Urinary bladder (tissue), 4 donors: ENCODE measurements at places on chromosomes 1 and 21.

DNA sequence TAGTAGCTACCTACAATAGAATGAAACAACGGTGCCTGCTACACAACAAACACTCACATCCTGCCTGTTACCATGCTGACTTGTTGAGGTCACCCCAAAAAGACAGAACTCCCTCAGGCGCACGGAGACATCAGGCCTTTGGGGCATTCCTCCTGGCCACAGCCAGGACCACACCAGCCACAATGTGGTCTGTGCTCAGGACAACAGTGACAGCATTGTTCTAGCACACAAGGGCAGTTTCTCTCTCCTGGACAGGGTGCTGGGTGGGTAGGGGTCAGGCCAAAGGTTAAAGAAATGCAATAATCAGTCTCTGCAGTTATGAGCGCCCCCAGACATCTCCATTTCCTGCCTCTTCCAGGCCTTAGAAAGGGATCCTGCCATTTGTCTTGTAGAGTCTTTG lies 39.5 kb downstream of the CTNNBIP1 start:
- no peak for DNase-seq

DNA sequence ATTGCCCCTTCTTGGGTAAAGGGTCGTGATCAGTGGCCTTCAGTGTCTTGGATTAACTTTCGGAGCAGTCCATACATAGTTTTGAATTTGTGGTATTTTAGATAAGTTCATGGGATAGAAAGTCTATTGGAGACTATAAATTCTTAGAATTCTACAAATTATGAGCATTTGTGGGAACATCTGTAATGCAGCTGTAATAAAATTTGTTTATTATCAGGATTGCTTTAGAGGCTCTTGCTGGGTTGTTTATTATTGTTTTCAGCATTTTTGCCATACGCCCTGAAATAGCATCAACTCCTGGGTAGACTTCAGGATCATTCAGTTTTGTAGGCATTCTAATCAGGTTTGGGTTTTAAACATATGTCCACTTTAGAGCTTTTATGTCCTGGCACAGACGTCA lies 16.1 kb downstream of the LAMC1 start:
- no peak for DNase-seq

DNA sequence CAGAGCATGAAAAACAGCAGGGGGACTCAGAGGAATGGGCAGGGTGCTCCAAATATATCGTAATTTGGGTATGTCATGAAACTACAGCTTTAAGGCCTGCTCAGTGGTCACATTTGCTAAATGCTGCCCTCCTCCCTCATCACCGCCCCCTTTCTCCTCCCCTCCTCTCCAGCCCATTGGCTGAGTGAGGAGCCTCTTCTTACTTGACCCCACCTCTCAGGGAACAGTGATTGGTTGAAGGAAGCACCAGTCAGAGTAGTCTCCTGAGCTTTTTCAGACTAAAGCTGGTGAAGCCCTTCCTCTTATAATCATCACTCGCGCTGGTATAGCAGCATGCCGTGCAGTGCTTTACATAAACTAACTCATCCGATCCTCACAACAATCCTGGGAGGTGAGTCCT lies 10.0 kb upstream of the TTC39A start:
- DNase-seq: no peak

- no peak for DNase-seq
Measured at GRCh38 chr1:198492872-198493271, 47.6 kb downstream of the ATP6V1G3 start.

- DNase-seq: no peak
Measured at GRCh38 chr1:67789551-67789950, 43.7 kb downstream of the GNG12 start.

- no peak for DNase-seq
Measured at GRCh38 chr1:154990276-154990675, 3.1 kb upstream of the LENEP start.

- no peak for DNase-seq
Measured at GRCh38 chr1:223245411-223245810, 102.4 kb upstream of the TLR5 start.

DNA sequence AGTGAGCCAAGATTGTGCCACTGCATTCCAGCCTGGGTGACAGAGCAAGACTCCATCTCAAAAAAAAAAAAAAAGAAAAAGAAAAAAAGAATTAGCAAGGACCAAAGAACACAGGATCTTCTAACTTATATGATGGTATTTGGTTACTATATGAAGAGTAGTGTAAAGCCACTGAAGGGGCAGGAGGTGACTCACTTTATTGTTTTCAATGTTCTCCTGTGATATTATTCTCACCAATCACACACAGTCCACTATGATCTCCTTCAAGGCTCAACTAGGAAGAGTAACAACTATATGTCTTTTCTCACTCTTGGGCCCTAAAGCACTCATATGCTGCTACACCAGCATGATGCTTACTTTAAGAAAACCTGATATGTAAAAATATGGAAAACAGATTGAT lies 26.7 kb downstream of the RC3H1 start:
- DNase-seq: no peak

- DNase-seq: no peak
Measured at GRCh38 chr1:3610527-3611169, 660 bp downstream of the MEGF6 start.

DNA sequence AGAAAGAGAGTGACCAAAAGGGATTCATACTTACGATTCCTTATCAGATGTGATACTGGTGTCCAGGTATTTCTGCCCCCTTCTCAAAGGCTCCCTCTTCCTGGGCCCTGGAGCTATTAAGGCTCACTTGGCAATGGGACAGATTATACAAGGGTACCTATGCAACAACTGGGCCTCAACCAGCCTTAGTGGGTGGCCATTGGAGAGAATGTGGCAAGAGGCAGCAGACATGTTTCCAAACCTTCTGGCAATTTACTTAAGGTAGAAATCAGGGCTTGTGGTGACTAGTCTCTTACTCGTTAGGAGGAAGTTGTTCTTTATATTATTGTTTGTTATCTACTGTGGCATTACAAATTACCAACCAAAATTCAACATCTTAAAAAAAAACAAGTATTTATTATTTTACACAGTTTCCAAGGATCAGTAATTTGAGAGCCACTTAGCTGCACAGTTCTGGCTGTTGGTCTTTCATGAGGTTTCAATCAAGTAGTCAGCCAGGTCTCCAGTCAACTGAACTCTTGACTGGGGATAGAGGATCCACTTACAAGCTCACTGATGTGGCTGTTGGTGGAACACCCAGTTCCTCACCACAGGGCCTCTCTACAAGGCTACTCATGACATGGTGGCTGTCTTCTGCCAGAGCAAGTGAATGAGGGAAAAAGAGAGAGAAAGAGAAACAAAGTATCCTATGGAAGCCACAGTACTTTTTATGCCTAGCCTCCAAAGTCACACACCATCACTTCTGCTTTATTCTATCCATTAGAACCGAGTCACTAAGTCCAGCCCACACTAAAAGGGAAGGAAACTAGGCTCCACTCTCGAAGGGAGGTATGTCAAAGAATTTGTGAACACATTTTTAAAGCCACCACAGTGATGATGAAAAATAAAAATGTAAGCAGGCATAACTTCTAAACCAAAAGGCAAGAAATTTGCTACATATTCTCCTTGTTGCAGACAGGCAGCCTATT lies 10.7 kb downstream of the ZNF648 start:
- DNase-seq: no peak

DNA sequence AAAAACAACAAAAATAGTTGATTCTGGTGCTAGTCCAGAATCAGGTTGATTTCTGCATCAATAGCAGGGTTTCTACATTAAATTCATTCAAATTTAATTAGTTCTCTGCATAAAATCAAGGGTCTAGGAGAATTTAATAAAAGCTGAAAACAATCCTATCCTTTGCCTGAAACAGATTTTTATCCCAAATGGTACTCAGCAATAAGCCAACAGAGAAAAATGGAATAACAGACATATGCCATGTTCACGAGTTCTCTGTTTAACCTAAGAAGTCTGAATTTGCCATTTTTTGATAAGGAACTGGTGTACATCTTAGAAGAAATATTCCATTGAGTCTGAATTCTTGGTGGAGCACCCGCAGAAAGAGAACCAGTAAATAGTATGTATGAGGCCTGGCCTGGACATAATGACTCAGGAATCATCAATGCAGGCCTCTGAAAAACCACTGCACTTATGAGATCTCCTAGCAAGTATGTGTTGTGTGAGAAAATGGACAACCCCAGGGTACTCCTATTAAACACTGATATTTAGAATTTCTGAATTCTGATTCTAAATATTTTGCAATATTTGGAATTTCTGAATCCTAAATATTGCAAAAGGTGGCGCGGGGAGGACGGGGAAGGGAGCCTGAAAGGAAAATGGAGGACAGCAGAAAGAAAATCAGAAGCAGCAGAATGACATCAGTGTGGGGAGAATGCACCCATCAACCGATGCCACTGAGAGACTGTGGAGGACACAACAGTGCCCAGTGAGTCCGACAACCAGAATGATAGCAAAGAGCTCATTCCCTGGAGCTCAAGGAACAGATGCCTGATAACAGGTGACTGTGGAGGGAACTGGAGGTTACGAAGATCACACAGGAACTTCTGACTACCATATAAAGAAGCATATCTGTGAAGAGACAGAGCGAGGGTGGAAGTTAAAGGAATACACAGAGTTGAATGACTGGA lies 97.6 kb downstream of the APP start:
- DNase-seq: no peak

GRCh38 chr1:101288491-101288944 lies 51.7 kb downstream of the S1PR1 start:
- DNase-seq: peak; percentile 66

DNA sequence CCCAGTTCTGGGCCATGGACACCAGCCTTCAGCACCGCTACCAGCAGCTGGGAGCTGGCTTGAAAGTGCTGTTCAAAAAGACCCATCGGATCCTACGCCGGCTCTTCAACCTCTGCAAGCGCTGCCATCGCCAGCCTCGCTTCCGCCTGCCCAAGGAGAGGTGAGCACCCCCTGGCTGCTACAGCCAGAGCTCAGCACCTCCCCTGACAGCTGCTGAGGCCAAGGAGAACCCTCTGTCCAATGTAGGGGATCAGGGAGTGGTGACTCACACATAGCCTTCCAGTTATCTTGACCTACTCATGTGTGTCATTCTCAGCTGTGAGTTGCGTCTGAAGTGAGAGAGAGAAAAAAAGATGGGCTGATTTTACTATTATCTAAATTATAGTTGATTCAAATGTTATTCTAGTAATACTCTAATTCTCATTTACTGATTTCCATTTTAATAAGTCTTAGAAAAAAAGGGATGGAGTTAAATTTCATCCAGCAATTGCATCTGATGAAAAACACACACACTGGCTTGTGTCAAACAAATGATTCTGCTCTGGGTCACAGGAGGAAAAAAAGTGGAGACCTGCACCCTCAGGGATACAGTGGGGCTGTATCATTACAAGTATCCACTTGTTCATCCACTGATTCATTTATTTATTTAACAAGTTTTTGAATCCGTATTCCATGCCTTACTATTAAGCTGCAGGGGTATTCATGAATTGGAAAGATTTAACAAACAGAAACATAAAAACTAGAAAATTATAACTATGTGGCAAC lies 108.0 kb downstream of the BRINP2 start:
- DNase-seq: no peak

GRCh38 chr1:65469889-65470340 lies 49.4 kb downstream of the LEPR start:
- no peak for DNase-seq

- no peak for DNase-seq
Measured at GRCh38 chr1:86988835-86989234, 74.4 kb downstream of the HS2ST1 start.

DNA sequence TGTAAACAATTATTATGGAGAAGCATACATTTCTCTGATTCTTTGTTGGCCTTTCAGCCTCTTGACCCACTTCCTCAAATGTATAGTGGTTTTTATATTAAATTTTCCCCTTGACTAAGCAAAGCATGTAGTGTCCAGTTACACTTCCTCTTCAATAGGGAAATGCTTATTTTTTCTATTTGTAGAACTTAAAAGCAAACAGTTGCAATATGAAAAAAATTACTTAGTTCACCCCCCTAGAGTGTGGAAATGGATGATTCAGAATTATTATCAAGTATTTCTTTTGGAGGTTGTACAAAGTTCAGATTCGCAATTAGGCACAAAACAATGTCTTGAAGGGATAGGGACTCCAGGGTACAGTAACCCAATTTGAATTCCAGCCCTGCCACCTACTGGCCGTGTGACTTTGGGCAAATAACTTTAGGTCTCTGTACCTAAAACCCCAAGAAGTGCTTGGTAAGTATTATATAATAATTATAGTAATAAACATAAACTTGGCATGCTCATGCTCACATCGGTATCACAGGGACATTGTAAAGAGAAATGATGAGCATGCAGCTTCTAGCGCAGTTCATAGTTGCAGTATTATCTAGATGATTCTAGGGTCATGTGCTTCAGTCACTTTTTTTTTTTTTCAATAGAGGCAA lies 28.6 kb upstream of the IFNGR2 start:
- DNase-seq: no peak

GRCh38 chr21:17105932-17106331 lies 406.9 kb upstream of the CXADR start:
- DNase-seq: no peak

DNA sequence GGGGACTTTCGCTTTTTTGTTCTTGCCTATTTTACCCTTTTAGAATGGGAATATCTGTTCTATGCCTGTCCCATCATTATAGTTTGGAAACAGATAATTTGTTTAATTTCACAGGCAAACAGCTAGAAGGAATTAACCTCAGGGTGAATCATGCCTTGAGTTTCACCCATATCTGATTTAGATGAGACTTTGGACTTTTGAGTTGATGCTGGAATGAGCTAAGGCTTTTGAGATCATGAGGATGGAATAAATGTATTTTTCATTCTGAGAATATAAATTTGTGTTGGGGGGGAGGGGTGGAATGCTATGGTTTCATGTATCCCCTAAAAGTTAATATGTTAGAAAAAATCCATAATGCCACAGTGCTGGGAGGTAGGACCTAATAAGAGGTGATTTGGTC lies 56.1 kb upstream of the TACSTD2 start:
- DNase-seq: no peak

GRCh38 chr1:215475796-215476481 lies 91.2 kb upstream of the KCTD3 start:
- no peak for DNase-seq

GRCh38 chr21:38297194-38297631 lies 40.4 kb downstream of the KCNJ15 start:
- no peak for DNase-seq
